Naive B cell (primary cell): ENCODE measurements at places on chromosomes 16 and 17. TPM values are rescaled to one million over a fixed set of nuclear protein-coding genes. Genes with fewer than 3 reads are reported as not detected.

Gene MYH2
- not detected for polyA plus RNA-seq

GRCh38 chr17:862582-862981 lies 80.4 kb downstream of the MRM3 start:
- no peak for DNase-seq

- no peak for DNase-seq
Observed at GRCh38 chr17:32288615-32289014, 23.0 kb downstream of the RHBDL3 start.

DNA sequence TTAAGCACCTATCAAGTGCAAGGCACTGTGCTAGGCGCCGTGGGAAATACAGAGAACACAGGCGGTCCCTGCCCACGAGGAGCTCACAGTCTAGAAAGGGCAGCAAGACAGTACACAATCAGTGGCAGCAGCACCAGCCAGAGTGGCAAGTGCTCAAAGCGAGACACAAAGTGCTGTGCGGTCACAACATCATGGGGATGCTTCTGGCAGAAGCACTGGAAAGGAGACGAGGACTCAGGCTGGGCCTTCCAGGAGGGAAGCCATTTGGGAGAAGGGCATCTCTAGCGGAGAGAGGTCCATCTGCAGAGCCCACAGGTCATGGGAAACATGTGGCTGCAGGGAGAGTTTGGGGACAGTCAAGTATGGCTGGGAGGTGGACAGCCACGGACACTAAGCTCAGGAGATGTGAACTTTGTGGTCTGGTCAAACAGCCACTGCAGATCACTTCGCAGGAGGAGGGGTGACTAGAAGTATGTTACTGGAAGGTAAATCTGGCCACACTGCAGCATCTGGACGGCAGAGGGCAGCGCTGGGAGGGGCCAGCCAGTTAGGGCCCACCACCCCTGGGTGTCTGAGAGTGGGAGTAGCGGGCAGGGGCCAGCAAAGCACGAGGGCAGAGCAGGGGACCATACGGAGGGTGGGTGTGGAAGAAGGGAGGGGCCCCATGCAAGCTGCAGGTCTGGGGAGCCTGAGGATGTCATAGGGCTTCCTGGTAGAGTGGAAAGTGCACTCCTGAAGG lies 71.1 kb downstream of the N4BP1 start:
- no peak for DNase-seq

Gene TERB1
- polyA plus RNA-seq, result not detected
